H4 (cell line): ENCODE measurements at places on chromosomes 11 and 22.

DNA sequence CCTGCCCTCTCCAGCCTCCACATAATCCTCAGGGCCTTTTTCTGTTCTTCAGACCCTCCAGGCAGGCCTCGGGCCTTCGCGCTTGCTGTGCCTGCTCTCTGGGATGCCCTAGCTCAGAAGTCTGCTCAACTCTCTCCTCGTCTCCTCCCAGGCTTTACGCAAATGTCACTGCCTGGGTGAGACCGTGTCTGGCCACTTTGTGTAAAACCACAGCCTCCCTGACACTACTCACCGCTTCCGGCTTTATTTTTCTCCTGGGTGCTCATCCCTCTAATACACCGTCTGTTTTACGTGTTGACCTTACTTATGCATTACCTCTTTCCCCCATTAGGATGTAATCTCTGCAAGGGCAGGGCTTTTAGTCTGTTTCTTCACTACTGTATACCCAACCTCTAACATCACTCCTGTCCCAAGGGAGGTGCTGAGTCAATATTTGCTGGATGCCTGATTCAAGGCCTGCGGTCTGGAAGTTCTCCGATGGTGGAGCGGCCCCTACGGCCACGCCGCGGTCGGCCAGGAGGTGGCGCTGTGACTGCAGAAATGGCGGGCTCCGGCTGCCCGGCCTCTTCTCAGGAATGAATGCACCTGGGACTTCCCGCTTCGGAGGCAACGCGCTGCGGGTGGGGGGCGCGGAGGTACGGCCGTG lies 58.2 kb upstream of the THY1 start:
- DNase-seq, result peak; percentile 95

- no peak for DNase-seq
Measured at GRCh38 chr11:9708544-9708943, 44.7 kb downstream of the SWAP70 start.

DNA sequence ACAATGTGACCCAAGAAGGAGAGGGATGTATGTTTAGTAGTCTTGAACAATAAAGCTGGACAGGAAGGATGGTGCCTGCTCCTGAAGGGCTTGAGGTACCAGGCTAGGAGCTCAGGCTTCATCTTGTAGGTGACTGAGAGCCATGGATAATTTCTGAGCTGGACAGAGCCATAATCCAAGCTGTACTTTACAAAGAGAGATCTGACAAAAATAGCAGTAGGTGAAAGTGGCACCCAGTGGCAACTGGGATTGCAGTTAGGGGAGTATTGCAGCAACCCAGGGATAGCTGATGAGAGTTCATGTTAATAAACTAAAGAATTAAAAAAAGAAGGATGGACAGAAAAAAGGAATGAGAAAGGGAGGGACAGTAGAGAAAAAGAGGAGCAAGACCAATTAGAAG lies 7.4 kb downstream of the XRRA1 start:
- DNase-seq, result no peak

- DNase-seq, result no peak
Measured at GRCh38 chr11:33383920-33384209, 126.7 kb downstream of the HIPK3 start.

DNA sequence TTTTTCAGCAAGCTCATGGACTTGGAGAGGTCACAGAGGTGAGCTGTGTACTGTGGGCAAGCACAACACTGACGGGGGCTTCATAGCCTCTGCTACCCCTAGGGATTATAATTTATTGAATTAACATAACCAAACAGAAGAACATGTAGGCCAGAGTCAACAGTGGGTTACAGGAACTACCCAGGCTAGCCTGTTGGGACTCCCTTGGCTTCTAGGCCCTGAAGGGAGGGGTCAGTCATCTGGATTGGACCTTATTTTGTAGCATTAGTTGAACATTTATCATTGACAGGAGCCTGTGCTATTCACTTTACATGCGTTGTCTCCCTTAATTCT lies 56.9 kb downstream of the KREMEN1 start:
- DNase-seq, result no peak

- no peak for DNase-seq
Measured at GRCh38 chr11:58658623-58659022, 36.2 kb downstream of the CNTF start.

DNA sequence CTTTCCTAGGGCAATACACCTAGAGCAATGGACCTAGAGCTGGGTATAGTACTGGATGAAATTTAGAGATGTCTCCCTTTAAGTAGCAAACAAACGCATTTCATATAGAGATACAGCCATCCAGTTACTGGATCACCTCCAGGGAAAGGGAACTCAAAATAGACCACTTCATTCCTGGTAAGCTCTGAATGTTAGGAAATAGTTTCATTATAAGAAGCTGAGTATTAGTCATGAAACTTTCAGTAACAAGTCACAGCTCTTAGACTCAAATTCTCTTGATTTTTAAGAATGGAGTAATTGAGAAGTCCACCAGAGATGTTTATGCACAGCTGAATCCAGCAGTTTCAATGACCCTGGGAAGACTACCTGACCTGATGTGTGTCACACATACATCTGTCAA lies 221.9 kb downstream of the FAM76B start:
- DNase-seq, result no peak

DNA sequence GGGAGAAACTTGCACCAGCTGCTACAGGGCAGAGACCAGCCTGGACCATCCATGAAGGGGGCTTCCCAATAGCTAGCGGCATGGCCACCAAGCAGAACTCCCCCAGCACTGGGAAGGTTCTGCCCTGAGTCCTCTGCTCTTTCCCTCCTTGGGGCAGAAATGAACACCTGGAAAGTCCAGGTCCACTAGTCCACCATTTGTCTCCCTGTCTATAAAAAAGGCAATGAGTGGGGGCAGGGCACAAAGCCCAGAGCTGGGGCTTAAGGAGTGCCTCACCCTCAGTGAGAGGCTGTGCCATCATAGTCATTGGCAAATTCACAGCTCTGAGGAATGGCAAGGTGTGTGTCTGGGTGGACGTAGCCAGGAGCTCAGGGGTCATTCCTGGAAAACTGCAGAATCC lies 420.3 kb downstream of the SOX6 start:
- DNase-seq, result no peak

GRCh38 chr11:10942620-10943019 lies 84.8 kb upstream of the ZBED5 start:
- DNase-seq, result no peak

DNA sequence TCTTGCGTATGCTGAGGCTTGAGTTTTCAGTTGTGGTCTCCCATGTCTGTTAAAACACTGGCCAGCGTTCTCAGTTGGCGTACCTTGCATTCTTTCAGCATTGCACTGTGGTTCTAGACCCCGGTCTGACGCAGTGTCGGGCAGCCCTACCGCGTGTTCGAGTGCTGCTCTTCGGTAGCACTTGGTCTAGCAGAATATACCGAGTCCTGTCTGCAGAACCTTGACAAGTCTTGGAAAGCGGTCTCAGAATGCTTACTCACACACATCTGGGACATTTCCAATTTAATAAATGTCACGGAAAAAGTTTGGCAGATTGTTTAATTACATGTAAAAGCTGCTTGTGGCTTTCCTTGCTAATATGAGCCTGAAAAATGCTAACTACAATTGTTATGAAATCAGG lies 32.6 kb downstream of the PPFIA1 start:
- no peak for DNase-seq

- no peak for DNase-seq
Measured at GRCh38 chr11:85589373-85589772, 37.8 kb downstream of the DLG2 start.

DNA sequence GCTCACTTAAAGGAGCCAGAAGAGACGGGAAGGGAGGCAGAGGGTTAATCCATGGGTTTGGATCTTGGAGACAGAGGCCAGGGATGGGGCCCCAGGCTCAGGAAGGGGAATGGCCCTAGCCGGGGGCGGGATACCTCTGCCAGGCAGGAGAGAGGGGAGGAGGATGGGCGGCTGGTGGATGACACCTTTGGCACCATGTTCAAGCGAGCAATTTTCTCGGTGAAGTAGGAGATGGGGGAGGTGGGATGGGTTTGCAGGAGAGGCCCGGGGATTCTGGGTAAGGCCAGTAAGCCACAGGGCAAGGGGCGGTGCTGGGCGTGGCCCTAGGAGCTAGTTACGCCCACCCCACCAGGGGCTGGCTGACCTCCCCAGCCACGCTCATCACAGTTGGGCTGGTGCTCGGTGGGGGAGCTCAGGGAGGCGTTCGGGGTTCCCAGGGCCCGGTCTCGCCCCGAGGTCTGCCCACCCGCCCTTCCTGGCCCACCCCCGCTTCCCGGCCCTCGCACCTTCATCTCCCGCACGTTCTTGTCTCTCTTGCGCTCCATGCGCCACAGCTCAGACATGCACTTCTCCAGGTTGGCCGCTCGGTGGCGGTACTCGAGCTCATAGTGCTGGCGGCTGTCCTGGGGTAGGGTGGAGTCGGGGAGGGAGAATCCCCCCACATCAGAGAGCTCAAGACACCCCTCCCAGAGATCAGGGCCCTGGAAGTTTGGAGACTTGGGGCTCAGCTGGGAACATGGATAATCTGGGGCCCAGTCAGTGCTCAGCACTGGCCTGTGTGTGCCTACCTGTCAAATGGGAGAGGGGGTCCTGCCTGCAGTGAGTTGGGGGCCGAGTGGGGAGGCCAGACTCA lies 12.7 kb downstream of the BAIAP2L2 start:
- no peak for DNase-seq

DNA sequence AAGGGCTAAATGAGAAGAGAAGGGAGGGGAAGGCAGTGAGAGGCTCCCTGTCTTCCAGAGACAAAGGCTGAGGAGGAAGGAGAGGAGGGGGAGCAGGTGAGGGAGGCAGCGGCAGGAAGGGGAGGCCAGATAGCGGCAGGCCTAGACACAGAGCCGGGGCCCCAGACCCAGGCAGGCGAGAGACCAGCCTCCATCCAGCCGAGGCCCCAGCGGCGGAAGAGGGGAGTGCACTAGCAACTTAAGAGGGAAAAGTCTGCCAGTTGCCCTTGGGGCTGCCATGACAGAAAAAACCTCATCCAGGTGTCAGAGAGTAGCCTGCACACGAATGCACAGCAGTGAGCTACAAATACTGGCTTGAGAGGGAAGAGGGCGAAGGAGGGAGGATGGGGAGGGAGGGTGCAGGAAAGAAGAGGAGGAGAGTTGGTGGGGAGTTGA lies 46.7 kb downstream of the IGLL1 start:
- no peak for DNase-seq

DNA sequence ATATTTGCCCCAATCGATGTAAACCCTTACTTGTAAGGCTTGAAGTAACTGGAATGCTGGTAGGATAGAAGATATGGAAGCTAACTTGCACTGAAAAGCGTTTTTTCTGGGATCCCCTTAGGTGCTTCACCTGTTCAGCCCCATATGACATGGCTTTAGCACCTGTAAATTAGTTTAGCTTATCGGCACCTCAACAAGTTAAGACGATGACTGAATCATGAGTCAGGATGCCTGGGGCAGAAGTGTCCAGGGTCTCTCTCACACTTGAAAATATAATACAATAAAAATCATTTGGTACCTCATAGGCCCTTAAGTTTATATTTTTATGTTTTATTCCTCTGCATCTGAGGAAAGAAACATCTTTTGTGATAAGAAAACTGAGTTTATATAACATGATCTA lies 409.2 kb upstream of the LRRC4C start:
- no peak for DNase-seq

DNA sequence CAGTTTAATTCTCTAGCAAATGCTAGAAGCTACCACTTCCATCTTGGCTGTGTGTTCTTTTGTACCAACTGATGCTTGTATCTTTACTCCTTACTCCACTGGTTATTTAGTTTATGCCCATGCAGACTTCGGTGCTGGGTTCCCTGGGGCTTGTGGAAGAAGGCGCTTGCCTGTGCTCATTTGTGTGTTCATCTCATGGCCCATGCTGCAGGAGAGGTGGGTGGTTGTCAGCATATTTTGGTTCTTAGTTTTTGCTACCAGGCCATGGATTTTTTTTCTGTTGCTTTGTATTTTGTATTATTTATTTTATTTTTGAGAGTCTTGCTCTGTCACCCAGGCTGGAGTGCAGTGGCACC lies 22.4 kb downstream of the MICAL2 start:
- DNase-seq, result no peak

DNA sequence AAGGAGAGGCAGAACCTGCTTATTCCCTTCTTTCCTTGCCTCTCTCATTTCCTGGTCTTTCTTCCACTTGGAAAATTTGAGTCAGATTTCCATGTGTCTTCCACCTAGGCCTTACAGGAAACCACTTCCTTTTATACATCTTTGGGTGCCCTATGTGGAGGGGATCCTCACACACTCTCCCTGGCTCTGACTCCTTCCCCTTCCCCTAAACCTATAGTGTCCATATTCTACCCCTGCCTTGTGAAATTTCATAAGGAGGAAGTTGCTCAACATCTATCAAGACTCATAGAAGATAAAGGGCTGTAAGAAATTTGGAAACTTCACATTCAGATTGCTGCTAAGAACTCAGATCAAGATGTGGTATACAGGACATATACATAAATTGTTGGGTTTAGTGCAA lies 20.4 kb downstream of the TUG1 start:
- no peak for DNase-seq

DNA sequence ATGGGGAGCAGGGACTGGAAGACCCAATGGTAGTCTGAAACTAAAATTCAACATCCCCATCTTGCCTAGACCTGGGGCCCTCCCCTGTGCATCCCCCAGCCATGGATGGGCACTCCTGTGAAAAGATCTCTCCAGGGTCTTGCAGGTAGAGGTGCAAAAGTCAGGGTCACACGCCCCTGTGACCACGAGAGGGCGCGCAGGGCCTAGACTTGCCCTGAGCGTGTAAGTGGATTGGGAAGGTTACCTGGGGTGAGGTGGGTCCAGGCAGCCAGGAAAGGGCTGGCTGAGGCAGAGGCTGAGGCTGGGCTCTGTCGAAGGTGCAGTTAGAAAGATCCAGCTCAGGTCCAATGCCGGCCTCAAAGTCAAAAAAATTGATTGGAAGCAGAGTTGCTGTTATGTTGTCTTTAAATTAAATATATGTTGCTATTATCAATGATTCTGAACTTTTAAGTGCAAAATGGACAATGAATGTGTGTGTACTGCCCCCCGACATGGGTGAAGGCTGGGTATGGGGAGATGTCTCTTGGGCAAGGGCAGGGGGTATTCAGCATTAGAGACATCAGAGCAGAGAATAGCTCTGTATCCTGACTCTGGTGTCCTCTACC lies 4.8 kb upstream of the POU2F3 start:
- peak; percentile 71 for DNase-seq

DNA sequence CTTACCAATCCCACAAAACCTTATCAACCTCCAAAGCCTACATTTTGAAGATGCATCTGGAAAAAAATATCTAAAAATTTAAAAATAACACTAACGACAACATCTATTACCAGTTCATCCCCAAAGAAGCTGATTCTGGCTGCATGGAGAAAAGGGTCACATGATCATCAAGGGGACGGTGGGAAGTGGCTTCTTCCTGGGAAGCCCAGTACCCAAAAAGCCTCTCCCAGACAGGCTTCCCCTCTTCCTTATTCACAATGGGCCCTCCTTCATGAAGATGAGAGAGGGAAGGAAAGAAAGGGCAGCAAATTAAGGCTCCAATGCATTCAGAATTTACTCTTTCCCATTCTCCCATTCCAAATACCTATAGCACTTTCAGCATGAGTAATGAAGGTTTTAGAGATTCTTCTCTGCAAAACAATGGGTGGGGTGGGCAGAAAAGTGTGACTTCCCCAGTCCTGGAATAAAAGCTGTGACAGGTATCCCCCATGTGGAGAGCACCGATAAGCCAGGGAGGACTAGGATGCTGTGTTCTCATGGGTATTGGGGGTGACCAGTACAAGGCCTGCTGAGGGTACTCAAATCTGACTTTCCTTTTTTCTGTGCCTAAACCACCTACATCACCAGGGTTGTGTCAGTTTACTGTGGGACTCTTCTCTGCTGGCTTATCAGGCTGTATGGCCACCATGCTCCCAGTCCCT lies 88.2 kb downstream of the SIK3 start:
- no peak for DNase-seq
